ENCODE measurements at places on chromosomes 12 and 14.

DNA sequence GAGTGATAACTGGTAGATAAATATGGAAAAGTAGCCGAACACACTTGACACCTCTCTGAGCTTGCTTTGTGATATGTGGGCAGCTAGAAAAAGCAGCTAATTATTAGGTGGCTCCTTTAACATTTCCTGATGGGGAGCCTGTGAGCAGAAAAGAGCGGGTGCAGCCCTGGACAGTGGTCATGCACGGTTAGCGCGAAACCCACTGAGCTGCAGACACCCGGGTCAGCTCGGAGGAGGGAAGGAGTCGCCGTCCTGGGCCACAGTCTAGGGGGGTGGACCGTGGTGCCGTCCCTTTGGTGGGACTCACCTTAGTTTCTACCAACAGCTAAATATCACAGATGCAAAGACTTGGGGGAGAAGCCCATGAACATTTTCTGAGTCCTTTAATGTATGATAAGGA is 6.6 kb downstream of the COA8 start:
- no peak for DNase-seq

GRCh38 chr14:51954657-51955056 is 34.7 kb upstream of the RTRAF start:
- DNase-seq, result no peak

DNA sequence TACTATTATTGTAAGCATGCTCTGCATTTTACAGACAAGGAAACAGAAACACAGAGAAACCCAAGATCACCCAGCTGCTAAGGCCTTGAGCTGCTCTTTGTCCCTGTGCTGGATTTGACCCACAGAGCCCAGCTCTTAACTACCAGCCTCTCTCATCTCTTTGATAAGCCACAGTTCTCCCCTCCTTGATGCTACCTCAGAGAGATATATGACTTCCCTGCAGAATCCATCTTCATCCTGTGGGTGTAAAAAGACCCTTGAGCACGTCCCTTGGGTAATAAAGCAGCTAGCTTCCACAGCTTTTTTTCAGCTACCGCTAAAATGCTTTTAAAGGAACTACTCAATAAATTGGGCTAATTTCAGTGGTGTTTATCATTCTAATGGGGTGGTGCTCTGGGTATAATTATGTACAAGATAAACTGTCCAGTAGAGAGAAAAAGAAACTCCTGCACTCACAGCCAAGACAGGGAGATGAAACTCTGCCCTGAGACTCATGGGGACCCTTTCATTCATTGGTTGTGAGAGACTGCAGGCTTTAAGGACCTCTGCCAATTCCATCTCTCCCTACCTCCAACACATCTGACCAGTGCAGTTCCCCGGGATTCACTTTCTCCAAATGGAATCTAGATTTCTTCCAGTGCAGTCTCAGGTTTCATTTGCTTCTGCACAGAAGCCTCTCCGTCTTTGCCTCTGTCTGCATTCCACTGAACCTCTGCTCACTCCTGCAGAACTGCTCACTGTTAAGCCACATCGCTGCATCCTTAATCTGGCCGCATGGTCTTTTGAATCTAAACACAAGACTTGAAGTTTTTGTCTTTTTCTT is 24.7 kb upstream of the NTF3 start:
- DNase-seq, result no peak

- no peak for DNase-seq
Measured at GRCh38 chr12:108933949-108934348, 54.1 kb downstream of the DAO start.

DNA sequence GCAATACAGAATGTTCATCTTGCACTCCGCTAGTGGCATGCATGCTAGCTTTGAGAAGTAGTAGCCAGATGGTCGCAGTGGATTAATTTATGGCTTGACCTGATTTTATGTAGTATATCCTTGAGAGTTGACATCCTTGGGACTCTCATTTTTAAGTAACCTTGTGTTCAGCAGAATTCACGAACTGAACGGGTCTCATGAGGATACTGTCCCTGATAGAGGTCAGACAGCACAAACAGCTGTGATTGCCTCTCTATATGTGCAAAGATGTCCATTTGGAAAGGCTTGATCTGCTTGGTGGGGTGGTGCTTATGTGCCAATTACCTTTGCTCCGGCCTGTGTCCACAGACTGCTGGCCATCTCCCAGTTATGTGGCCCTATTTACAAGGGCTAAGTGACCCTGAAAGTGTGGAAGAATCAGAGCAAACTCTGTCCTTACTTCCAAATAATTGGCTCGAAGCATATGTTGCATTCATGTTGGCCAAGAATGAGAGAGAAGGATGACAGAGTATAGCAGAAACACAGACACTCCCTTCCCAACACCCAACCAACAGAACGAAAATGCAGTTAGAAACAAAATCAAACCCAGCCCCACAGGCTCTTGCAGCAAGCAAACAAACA is 167.1 kb downstream of the CRADD start:
- no peak for DNase-seq

- no peak for DNase-seq
Measured at GRCh38 chr12:76692846-76693245, 71.1 kb upstream of the ZDHHC17 start.

DNA sequence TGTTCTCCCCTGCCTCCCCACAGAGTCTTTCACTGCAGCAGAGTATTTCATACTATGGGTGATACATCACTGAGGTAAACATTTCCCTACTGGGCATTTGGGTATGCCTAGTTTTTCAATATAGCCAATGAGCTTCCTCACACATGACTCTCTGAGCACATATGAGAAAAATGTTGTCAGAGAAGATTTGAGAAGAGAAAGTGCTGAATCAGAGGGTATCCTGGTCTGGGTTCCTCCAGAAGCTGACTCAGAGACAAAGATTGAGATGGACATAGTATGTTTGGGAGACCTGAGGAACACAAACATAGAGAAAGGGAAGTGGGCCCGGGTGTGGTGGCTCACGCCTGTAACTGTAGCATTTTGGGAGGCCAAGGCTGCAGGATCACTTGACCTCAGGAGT is 12.6 kb downstream of the SLC8B1 start:
- no peak for DNase-seq

- no peak for DNase-seq
Measured at GRCh38 chr14:59570122-59570521, 6.5 kb downstream of the CCDC175 start.

DNA sequence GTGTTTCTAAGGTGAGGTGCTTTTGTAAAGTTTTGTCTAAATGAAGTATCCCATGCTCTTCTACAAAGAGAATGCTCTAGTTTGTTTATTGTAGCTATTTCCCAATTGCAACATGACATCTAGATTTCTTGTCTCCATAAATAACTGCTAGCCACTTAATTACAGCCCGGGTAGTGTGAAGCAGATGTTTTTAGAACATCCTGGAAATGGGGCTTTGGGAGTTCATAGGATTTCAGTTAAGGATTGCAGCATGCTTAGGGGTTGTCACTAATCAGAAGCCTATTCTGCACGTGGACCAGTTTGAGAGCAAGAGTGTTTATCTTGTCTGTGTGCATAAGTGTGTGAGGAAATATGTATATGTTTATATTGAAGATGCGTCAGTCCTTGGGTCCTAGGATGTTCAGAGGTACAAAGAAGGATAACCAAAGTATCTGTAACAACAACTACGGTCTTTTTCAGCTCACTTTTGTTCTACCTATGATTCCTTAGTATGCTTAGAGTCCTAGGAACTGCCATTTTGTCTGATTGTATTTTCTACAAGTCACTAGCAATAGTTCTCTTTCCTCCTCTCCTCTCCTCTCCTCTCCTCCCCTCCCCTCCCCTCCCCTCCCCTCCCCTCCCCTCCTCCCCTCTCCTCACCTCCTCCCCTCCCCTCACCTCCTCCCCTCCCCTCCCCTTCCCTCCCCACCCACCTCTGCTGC is 135.3 kb downstream of the ACSS3 start:
- no peak for DNase-seq

- no peak for DNase-seq
Measured at GRCh38 chr12:132161796-132162507, 17.7 kb downstream of the NOC4L start.

DNA sequence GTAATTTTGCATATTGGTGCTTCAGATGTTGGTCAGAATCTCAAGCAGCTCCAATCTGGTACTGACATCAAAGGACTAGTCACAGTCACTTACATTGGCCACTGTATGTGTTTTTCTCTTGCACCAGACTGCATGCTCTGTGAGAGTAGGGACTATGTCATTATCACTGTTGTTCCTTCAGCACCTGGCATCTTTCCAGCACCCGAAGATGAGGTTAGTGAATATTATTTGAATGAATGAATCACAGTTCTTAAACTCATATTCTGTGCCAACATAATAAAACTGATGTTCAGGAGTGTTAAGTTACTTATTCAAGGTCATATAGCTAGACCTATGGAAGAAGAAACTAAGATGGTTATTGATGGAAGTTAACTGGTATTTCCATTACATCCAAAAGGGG is 204.5 kb upstream of the TBX3 start:
- no peak for DNase-seq

DNA sequence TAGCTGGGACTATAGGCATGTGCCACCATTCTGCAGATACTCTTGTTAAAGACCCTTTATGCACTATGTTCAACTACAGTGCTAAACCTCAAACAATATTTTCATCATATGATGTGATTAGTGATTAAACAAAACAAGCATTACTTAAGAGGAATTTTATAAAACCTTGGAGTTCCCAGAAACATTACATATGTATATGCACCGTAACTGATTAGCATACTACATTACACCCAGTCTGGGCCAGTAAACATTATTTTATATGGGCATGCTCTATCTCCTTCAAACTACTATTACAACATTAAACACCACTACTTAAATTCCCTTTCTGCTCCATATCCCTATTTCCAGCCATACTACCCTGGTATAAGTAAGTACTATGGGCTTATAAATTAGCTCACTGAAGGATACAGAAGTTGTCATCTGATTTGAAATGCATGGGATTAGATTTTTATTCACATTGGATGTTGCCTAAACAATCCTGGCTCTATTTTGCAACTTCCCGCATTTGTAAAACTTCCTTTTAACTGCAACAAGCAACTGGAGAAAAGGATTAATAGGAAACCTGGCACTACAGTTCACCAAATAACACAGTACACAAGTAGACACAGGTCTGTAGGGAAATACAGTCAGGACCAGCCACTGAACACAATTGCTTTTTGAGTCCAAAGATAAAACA is 205.8 kb downstream of the MED13L start:
- no peak for DNase-seq

- DNase-seq, result no peak
Measured at GRCh38 chr12:105920161-105920684, 218.5 kb downstream of the NUAK1 start.

- DNase-seq, result no peak
Measured at GRCh38 chr12:58009405-58010195, 68.2 kb downstream of the ATP23 start.

GRCh38 chr12:43028826-43029225 is 439.3 kb upstream of the PRICKLE1 start:
- no peak for DNase-seq

GRCh38 chr12:58069268-58069963 is 128.0 kb downstream of the ATP23 start:
- no peak for DNase-seq

DNA sequence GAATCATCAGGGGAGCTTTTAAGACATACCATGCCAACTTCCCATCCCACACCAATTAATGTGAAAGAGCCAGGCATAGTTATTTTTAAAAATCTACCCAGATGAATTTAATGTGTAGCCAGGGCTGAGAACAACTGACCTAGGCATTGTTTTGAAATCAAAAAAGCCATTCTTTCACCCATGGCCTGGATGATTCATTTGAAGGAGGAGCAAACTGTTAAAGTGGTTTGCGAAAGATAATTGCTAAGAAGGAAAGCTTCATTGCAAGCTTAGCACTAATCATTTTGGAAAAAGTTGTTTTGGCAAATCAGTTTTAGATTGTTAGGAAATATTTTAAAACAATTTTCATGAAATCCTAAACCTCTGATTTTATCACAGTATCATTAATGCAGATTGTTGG is 2.1 kb upstream of the GTSF1 start:
- no peak for DNase-seq

- DNase-seq, result no peak
Measured at GRCh38 chr12:50934371-50934851, 17.9 kb upstream of the HIGD1C start.

DNA sequence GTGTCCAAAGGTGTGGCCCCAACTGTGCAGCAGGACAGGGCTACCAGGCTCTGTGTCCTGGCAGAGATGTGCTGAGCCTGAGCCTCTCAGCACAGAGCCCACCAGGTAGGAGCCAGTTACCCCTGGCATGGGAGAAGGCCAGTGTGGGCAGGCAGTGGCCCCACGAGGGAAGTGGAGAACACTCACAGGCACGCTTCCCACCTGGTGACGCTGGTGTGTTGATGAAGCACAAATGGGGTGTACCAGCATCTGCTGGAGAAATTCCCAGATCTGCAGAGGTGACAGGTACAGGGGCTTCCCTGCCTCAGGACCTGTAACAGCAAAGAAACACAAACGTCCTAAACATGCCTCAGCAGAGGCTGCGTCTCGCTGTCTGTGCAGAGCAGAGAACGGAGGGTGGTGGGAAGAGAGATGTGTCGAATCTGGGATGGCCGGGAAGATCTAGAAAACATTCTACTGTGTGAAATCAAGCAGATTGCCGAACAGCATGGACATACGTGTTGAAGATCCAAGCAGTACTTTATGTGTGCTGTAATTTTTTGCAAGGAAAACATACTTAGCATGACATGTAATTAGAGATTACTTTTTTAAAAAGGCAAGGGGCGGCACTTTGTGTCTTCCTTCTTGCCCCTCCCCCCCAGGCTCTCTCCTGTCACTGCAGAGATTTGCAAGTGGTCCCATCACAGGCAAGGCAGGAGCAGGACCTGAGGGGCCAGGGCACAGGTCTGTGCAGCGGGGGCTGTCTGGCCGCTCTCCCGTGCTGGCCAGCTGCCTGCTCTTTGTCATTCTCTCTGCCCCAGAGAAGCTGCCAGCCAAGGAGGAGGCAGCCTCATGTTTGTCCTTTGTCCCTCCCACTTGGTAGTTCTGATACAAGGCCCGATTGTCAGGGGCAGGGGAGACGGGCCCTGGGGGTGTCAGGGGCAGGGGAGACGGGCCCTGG is 17.3 kb downstream of the HIP1R start:
- no peak for DNase-seq

DNA sequence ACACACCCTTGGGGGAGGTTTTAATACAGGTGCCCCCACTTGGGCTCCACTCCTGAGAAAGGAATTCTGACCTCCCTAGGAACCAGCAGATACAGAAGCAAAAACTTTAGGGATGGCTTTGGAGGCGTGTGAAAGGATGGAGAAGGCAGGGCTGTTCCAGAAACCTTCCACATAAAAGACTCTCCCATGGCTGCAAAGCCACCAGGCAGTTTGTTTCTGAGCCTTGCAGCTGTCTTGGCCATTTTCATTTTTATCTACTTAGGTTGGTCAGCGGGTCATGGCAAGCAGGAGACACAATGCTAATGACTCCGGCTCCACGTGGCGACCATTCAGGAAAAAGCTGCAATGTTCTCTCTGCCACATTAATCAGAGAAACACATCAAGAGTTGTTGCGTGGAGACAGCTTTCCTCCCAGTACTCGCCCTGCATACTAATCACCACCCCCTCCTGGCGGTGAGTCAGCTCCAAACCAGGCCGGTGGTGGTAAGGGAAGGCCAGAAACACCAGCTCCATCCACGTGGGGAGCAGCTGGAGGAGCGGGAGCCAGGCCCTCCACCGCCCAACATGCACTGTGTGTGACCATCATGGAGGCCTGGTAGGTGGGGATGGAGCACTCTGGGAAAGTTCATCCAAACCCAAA is 30.9 kb upstream of the IRF2BPL start:
- DNase-seq, result no peak

- no peak for DNase-seq
Measured at GRCh38 chr12:12086973-12087692, 16.4 kb downstream of the BCL2L14 start.

GRCh38 chr12:62774794-62775193 is 160.2 kb downstream of the PPM1H start:
- no peak for DNase-seq

GRCh38 chr14:81765651-81766275 is 232.1 kb upstream of the SEL1L start:
- no peak for DNase-seq
